Stimulated activated CD8-positive, alpha-beta memory T cell treated with anti-CD3 and anti-CD28 coated beads, Interleukin-7, amount 100 ng/mL, for 1 hour (primary cell): ENCODE measurements at places on chromosomes 7 and 10.

- DNase-seq: no peak
Measured at GRCh38 chr10:133448120-133448519, 5.6 kb upstream of the SCART1 start.

DNA sequence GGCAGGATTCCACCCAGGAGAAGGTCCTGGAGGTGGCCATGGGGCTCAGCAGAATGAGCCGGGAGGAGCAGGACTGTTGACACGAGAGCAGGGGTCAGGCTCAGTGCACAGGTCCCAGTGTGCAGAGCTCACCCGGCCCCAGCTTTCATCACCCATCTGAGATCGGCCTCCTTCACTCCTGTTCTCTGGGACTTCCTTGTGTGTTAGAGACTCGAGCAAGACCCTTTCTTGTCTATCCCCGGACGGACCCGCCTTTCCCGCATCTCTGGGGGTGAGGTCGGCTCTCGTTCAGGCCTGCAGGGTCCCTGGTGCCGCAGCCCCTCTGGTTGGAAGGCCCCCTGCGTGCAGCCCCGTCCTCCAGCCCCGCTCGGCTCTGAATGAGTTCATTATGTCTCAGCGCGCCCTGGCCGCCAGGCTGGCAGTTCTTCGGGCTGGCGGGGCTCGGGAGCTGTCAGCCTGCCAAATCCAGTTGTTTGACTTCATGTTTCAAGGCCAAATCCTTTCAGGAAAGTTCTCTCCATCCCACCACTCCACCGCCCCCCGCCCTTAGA is 127.9 kb downstream of the LHPP start:
- DNase-seq: no peak

DNA sequence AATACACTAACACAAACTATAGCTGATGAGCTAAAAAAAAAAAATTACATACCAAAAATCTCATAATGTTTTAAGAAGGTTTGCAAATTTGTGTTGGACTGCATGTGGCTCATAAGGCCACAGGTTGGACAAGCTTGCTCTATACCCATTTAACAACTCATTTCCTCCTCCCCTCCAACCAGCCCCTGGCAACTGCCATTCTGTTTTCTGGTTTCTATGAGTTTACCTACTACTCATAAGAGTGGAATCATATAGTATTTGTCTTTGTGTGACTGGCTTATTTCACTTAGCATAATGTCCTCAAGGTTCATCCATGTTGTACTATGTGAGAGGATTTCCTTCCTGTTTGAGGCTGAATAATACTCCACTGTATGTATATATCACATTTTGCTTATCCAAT is 100.4 kb upstream of the ARHGAP21 start:
- no peak for DNase-seq

- no peak for DNase-seq
Measured at GRCh38 chr10:6175329-6176055, 27.2 kb upstream of the PFKFB3 start.

DNA sequence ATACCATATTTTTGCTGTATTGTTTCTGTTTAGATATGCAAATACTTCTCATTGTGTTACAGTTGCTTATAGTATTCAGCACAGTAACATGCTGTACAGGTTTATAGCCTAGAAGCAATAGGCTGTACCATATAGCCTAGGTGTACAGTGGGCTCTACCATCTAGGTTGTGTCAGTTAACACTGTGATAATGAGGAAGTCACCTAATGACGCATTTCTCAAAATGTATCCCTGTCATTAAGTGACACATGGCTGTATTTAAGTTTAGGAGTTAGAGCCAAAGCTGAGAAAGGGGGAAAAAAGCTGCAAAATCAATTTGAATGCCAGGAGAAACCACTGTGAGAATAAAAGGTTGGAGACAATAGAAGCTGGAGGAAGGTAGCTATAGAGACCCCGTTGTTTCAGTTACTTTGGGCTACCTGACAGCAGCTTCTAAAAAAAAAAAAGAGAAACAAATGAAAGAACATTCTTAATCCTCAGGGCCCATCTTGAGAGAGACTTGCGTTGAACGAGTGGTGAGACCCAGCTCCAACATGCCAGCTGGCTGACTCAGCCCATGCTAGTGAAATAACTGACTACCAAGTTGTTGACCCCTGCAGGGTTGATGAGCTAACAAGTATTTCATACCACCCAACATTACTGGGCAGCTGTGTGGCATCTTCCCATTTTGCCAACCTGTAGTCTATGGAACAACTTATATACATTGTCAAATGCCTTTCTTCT is 8.7 kb downstream of the STARD3NL start:
- no peak for DNase-seq

DNA sequence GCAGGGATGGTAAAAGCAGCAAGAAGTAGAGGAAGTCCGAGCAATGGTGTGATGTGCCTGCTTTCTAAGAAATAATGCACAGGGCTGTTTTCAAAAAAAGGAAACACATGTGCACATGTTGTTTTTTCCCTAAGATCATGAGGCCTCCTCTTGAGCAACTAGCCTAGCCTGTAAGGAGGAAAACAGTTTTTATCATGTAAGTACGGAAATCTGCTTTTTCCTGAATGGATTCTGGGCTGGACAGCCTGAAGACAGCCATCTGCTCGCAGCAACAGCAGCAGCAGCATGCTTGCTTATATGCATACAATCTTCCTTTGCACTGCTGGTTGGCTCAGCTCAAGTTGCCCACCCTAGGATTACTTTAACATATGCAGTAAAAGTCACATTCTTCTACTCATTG is 87.1 kb downstream of the HIBADH start:
- DNase-seq: no peak

GRCh38 chr10:48678041-48678440 is 6.6 kb upstream of the WDFY4 start:
- no peak for DNase-seq

DNA sequence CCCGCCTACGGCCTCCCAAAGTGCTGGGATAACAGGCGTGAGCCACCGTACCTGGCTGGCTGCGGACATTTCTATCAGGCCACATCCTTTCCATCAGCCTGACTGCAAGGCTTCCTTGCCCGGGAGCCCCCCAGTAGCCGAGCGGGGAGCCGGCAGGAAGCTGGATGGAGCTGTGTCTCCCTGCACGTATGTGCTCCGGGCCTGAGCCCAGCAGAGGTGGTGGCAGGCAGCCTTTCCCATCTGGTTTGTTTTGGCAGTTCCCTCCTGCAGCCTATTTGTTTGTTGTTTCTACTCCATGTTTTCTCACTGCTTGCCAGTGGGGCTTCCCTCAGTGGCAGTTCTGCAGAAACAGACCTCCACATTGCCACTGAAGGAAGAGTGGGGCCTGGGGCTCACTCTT is 5.4 kb downstream of the POP7 start:
- DNase-seq: no peak

- DNase-seq: no peak
Measured at GRCh38 chr10:117241541-117242462, 888 bp downstream of the SLC18A2 start.

GRCh38 chr10:44376472-44377099 is 8.3 kb downstream of the CXCL12 start:
- DNase-seq: no peak

DNA sequence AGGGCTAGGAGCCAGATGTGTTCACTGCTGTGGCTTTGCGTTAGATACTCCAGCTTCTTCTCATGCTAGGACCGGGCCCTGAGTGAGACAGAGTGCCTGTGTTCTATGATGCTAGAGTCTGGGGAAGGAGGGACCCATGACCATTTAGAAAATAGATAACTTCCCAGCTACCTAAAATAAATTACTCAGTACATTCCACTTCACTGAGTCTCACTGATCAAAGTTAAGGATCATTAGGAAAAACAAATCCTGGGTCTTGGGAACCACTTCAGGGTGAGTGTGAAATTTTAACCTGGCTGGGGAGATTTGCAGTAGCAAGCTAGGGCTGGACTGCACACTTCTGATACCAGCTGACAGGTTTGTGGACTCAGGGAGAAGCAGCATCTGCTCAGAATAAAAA is 138.1 kb downstream of the EMX2 start:
- DNase-seq: no peak

- DNase-seq: no peak
Measured at GRCh38 chr10:88733215-88733614, 26.6 kb upstream of the LIPN start.

DNA sequence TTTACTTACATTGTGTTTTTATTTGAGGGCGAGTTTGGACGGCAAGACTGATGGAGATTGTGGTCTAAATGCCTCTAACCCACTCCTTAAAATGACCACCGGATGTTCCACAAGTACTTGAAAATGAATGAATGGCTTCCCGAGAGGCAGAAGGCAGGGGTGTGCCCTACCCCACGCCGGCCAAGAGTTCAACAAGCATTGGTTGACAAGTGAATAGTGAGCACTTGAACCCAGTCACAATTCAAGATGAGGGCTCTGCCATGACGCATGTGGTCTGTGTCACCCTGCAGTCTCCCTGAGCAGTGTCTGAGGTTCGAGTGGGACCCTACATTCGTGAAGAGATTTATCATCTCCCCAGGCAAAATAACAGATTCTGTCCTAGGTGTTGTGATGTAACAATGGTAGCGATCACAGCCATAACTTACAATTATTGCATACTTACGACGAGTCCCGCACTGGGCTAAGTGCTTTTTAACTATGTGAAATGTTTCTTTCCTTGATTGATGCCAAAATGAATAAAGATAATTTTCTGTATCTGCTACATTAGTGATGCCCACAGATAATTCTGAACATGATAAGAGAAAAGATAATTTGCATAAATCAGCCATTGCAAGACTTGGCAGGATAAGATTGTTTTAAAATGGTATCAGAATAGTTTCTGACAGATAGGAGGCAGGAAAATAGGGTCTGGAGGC is 305.4 kb downstream of the WDR37 start:
- DNase-seq: no peak
